ENCODE measurements at places on chromosomes 4 and X.

GRCh38 chr4:107635735-107636134 lies 84.3 kb downstream of the PAPSS1 start:
- DNase-seq: no peak

DNA sequence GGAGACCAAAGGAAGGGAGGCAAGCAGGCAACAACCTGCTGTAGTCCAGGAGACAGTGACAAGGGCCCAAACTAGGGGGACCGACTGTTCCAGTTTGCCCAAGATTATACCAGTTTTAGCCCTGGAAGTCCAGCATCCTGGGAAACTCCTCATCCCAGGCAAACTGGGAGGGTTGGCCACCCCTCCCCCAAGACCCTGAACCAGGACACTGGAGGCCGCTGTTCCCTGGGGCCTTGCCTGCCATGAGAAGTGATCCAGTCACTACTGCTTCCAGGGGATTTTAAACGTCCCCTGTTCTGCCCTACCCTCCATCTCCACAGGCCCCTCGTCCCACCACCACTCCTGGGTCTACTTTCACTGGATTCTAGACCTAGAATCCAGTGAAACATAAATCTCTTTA lies 4.3 kb upstream of the DGAT2L6 start:
- DNase-seq: no peak

GRCh38 chrX:39309721-39310152 lies 508.5 kb downstream of the MID1IP1 start:
- DNase-seq: no peak

- no peak for DNase-seq
These were observed 21.2 kb upstream of the PDK3 start for GRCh38 chrX:24443918-24444317.

GRCh38 chrX:123219916-123220315 lies 35.8 kb downstream of the GRIA3 start:
- DNase-seq: no peak

DNA sequence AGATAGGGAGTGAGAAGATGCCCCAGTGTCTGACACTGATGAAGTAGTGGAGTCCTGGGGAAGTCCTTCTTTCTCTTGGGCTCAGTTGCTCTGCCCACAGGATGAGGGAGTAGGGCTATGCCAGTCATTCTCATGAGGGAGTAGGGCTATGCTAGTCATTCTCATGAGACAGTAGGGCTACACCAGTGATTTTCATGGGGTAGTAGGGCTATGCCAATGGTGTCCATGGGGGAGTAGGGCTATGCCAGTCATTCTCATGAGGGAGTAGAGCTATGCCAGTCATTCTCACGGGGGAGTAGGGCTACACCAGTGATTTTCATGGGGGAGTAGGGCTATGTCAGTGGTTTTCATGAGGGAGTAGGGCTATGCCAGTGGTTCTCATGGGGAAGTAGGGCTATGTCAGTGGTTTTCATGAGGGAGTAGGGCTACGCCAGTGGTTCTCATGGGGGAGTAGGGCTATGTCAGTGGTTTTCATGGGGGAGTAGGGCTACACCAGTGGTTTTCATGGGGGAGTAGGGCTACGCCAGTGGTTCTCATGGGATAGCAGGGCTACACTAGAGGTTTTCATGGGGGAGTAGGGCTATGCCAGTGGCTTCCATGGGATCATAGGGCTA lies 43.3 kb upstream of the SOD3 start:
- DNase-seq: no peak

- DNase-seq: no peak
These were observed 550.3 kb downstream of the RAB28 start for GRCh38 chr4:12933760-12934221.

- no peak for DNase-seq
These were observed 401 bp upstream of the ZFP92 start for GRCh38 chrX:153410888-153411254.

GRCh38 chr4:175559526-175559925 lies 252.5 kb downstream of the GPM6A start:
- no peak for DNase-seq

GRCh38 chr4:105495667-105496066 lies 21.8 kb upstream of the PPA2 start:
- no peak for DNase-seq

GRCh38 chrX:8914681-8915080 lies 113.5 kb upstream of the FAM9A start:
- DNase-seq: no peak

- DNase-seq: no peak
These were observed 32.1 kb upstream of the VEGFD start for GRCh38 chrX:15416133-15416993.

- DNase-seq: no peak
These were observed 82.1 kb downstream of the FAM53A start for GRCh38 chr4:1601852-1602654.

DNA sequence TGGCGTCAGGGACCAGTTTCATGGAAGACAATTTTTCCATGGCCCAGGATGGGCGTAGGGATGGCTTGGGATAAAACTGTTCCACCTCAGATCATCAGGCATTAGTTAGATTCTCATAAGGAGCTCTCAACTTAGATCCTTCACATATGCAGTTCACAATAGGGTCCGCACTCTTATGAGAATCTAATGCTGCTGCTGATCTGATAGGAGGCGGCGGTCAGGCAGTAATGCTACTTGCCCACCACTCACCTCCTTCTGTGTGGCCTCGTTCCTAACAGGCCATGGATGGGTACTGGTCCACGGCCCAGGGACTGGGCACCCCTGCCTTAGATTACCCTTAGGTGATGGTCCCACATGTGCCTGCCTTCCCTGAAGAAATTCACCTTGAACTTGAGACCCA lies 28.8 kb upstream of the ENPP6 start:
- no peak for DNase-seq

DNA sequence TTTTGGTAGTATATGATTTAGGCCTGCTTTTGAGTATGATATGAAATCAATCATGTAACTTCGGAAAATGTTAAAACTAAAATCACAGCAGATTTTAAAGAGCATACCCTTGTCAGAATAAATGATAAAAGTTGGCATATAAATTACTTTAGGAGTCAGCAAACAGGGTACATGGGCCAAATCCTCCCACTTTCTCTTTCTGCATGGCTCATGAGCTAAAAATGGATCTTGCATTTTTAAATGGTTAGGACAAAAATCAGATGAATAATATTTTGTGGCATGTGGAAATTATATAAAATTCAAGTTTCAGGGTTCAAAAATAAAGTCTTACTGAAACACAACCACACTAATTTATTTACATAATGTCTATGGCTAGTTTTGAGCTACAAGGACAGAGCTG lies 214.9 kb downstream of the GASK1B start:
- no peak for DNase-seq

- peak; percentile 45 for DNase-seq
These were observed 582.7 kb upstream of the AADAT start for GRCh38 chr4:170672381-170672965.
